ENCODE measurements at places on chromosomes 3 and 15. TPM values are rescaled to one million over a fixed set of nuclear protein-coding genes. Genes with fewer than 3 reads are reported as not detected.

Gene MYL3
- not detected for total RNA-seq

Gene OCA2
- total RNA-seq, result 0.13 TPM

Gene CPEB1
- total RNA-seq, result 3.4 TPM

Gene SKOR1
- total RNA-seq, result 0.03 TPM

Gene FBXL22
- 0.30 TPM for total RNA-seq

Gene PPARG
- total RNA-seq, result 40.6 TPM

Gene FGF12
- total RNA-seq, result 0.38 TPM

Gene ITGB5
- 410 TPM for total RNA-seq

Gene MAP3K13
- 13.7 TPM for total RNA-seq

Gene STRA6
- total RNA-seq, result 62.5 TPM

Gene MEX3B
- 6.7 TPM for total RNA-seq

Gene CCR3
- not detected for total RNA-seq

Gene KNG1
- not detected for total RNA-seq

Gene POPDC2
- total RNA-seq, result 0.16 TPM

Gene PLA1A
- total RNA-seq, result 0.45 TPM

Gene SNX22
- 1.5 TPM for total RNA-seq

Gene PGBD4
- 1.5 TPM for total RNA-seq

Gene ITIH4
- total RNA-seq, result 0.84 TPM

Gene CEMIP
- total RNA-seq, result 2.1 TPM

Gene FRMD4B
- 1.4 TPM for total RNA-seq

Gene TNNC1
- 1.4 TPM for total RNA-seq

Gene GXYLT2
- total RNA-seq, result 1.5 TPM

Gene IQCF5
- total RNA-seq, result not detected

Gene ITIH3
- total RNA-seq, result not detected

Gene CCR9
- total RNA-seq, result not detected

Gene ZNF80
- not detected for total RNA-seq

Gene LDHAL6B
- total RNA-seq, result not detected

Gene CLRN1
- not detected for total RNA-seq

Gene SLC38A3
- not detected for total RNA-seq

Gene GPR171
- not detected for total RNA-seq

Gene AGBL1
- total RNA-seq, result not detected

Gene GPR176
- 11.4 TPM for total RNA-seq

Gene AP3B2
- 0.64 TPM for total RNA-seq

Gene CAMK2N2
- total RNA-seq, result 1.1 TPM

Gene SLC30A4
- total RNA-seq, result 1.7 TPM

Gene FBXW12
- total RNA-seq, result not detected

Gene GOLGA6L6
- not detected for total RNA-seq

Gene DALRD3
- total RNA-seq, result 22.8 TPM

Gene ARGFX
- not detected for total RNA-seq

Gene IQCH
- total RNA-seq, result 3.0 TPM

Gene LRRC2
- not detected for total RNA-seq

Gene ERICH6
- 0.07 TPM for total RNA-seq

Gene ADAMTS17
- total RNA-seq, result 0.20 TPM

All from A549 treated with DMSO at 1 μM for 4 hours (cell line).